Erythroblast (primary cell): ENCODE measurements at places on chromosomes 16 and 17.

GRCh38 chr17:10384175-10384574, 11.4 kb upstream of the MYH13 start:
- no peak for DNase-seq

- peak; percentile 80 for DNase-seq
Observed at GRCh38 chr17:7929158-7930023, at the start of gene KCNAB3. Gene KCNAB3 (minus strand): TSS chr17:7929856. CDS start chr17:7929435, 421 bp downstream.

GRCh38 chr17:33942414-33942813, 312.7 kb upstream of the CCL2 start:
- peak; percentile 84 for DNase-seq

- DNase-seq = no peak
Observed at GRCh38 chr16:56357765-56358322, 67.5 kb downstream of the AMFR start.

DNA sequence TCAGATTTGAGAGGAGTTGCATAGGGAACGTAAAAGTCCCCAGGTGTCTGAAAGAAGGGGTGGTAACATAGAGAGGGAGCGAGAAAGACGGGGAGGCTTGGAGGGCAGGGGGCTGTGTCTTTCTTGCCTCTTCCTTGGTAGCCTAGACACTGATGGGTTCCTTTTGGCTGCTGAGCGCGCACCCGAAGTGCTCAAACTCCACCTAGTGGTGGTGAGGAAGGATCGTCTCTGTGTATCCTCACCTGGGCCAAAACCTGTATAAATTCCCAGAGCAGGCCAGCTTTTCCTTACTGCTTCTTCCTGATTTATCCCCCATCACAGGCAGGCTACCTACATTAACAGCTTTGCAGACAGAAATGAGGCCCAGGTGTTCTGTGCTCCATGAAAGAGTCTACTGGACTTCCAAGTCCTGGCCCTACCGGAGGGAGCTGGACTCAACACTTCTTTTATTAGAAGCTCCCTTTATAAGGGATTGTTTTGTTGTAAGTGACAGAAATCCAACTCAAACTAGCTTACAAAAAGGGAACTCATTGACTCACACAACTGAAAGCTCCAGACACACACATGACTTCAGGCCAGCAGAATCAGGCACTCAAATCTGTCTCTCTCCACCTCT, 5.5 kb upstream of the SLC25A35 start:
- DNase-seq = peak; percentile 68

DNA sequence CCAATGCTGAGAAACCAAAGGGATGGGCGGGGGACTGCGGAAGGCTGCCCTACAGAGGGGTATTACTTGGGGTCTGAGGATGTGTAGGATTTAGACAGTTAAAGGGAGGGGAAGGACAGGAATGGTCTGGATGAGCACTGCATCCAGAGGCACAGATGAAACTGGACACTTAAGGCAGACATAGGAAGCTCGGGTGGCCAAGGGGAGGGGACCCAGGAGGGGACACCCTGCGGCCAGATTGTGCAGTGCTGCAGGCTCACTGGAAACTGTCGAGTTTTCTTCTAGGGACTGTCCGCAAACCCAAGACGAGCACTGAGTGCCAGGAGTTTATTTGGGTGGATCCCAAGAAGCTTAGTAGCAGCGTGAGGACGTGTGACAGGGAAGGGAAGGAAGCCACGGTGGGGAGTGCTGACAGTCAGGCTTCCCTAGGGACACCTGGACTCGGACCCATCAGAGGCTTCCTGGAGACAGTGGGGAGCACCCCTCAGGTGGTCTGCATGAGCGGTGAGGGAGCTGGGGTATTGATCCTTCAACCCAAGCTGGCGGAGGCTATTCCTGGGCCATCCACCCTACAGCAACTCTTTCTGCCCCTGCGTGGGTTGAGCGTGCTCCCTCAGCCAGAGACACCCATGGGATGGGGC, 278.7 kb downstream of the FOXL1 start:
- no peak for DNase-seq

- no peak for DNase-seq
Observed at GRCh38 chr17:80992948-80993624, 1.4 kb downstream of the CHMP6 start.

DNA sequence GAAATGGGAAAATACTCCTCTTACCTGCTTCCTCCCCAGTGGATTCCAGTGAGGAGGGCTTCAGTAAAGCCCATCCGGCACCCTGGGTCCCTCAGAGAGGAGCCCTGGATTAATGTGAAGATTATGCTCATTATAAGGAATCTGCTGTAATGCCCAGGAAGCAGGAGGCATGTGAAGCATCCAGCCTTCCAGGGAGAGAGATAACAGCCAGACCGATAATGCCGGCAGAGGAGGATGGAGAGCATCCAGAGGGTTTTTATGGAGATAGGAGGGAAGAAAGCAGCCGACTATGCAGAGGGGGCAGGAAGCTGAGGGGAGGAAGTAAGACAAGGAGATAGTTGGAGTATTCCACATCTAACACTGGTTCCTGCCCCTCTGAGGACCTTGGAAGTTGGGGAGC, 53.7 kb upstream of the TMEM132E start:
- no peak for DNase-seq

DNA sequence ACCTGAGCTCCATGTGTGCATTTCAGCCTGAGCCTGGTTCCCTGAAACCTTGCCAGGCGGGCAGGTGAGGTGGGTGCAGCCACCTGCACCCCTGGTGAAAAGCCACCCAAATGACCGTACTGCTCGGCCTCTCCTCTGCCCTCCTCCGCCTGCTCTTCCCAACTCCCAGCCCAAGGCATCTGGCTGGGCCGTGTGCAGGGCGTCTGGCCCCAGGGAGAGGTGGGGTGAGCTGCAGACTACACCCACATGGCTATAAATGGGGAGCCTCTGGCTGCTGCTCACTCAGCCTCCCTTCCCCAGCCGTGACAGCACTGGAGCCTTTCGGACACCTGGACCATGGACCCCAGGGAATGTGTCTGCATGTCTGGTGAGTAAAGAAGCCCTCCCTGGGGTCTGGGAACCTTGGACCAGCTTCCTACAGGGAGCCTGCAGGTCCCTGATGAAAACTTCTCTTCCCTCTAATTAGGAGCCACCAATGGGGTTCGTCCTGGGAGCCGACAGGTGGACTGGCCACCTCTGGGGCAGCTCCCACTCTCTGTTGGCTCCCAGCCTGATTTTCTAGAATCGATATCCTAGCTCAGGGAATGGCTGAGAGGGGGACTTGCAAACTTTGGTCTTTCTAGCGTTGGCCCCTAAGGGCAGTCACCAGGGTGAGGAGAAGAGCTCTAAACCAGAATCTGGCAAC, at the start of gene MT4:
Gene MT4 (plus strand): TSS at position 281 of the 685 bp plus-strand sequence. CDS start 56 bp downstream, at position 337.
- no peak for DNase-seq

GRCh38 chr16:88541831-88542616, 28.2 kb upstream of the ZC3H18 start:
- no peak for DNase-seq

DNA sequence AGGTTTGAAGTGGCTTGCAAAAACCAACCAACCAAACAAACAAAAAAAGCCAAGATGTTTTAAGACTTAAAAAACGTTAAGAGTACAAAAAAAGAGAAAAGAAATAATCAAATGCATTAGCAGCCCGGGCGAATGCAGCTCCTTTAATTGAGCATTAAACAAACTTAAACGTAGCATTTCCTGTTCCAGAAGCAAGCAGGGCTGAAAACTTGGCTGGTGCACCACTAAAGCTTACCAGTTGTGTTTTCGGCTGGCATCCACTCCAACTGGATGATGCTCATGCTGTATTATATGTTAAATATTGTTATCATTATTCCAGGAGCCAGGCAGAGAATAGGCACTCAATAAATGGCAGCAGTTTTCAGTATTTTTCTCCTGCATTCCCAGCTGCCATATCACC, 45.1 kb downstream of the IRX6 start:
- no peak for DNase-seq

DNA sequence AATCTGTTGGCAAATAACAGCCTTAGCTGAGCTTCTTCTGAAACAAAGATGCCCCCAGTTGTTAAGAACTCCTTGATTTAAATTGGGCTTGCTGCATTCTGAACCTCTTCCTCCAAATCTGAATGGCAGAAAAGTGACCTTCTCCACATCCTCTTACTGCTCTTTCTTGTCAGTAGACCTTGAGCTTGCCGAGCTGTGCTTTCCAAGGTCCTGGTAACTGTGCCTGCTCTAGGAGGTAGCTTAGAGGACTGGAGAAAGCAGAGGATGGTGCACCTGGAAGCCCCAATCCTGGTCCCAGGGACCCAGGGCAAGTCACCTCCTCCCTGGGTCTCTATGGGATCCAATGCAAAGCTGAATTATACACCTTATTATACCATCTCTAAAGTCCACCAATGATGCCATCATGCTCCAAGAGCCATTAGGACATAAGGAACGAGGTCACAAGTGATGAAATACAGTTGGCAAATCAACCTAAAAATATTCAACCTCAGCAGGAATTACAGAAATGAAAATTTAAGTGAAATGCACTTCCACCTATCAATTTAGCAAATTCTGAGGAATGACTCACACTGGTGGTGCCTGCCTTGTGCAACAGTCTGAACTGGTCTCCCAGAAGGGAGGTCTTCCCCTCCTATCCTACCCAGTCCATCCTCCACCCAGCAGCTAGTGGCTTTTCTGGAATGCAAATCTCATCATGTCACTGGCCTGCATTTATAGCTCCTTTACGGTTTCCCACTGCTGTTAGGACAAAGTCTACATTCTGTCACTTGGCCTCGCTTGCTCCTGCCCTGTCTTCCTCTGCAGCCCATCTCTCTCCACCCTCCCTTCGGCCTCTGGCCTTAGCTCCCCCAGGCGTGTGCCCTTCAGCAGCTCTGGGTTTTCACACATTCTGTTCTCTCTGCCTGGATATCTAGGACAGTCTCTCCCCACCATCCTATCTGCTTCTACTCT, 36.6 kb downstream of the TOM1L2 start:
- no peak for DNase-seq

- DNase-seq = no peak
Observed at GRCh38 chr16:88726981-88727380, 20.7 kb downstream of the CTU2 start.

- peak; percentile 82 for DNase-seq
Observed at GRCh38 chr16:2500918-2501750, 12.6 kb upstream of the ATP6V0C start.
